ENCODE measurements at places on chromosomes 1 and 21. TPM values are rescaled to one million over a fixed set of nuclear protein-coding genes. Genes with fewer than 3 reads are reported as not detected.

Gene PLEKHA6
- total RNA-seq: 5.1 TPM

DNA sequence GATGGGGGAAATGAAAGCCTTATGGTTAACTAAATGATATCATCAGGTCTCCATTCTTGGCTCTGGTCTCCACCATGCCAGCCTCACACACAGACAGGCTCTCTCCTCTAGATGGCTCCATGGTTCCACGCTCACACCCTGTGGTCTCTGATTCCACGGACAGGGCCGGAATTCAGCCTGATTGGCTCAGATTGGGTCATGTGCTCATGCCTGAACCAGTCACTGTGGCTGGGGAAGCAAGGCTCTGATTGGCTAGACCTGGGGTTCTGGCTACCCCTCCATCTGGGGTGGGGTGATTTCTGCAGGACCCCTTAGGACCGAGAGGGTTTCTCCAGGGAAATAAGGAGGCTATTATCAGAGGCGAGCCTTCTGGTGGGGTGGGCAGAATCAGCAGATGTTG lies 277.0 kb downstream of the PTPRU start:
- no peak overlapping the region for H3K27ac ChIP-seq
- no peak overlapping the region for H3K4me3 ChIP-seq
- DNase-seq: no peak
- H3K27me3 ChIP-seq: no peaks in the 10 kb centered on the region

DNA sequence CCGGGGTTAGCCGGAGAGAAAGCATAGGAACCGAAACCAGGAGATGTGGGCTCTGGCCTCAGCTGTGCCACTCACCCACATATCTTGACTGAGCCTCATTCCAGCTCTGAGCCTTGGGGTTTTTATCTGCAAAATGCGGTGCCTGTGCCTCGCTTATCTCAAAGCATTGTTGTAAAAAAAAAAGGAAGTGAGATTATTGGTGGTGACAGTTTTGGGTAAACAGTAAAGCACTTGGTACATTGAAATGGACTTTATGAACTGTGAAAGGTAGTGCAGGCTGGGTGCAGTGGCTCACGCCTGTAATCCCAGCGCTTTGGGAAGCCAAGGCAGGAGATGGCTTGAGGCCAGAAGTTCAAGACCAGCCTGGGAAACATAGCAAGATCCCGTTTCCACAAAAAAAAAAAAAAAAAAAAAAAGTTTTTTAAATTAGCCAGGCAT lies 3.8 kb downstream of the PTAFR start:
- no peak overlapping the region for H3K27ac ChIP-seq
- DNase-seq: no peak
- H3K36me3 ChIP-seq: no peaks in the 10 kb centered on the region

DNA sequence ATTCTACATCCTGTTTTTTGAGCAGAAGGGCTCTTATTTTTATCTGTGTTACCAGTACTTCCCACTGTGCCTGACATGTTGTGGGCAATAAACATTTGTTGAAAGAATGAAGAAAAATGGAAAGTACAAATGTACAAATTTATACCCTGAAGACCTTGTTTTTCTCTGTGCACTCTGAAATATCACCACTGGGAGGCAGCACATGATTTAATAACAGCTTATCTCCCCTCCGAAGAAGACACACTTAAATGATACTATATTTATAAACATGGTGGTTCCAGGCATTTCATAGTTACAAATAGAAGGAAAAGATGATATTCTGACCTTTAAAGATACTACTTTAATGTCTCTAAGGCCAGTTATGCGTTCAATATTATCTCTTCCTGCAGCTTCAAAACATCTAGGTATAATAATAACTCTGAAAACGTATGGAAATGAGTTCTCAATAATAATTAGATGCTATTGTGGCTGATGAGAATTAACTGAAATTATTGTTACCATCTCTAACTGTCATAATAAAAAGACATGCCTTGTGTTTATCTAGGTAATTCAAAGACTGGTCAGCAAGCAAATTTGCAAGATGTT lies 12.8 kb downstream of the DYNLT5 start:
- no peaks in the 10 kb centered on the region for H3K36me3 ChIP-seq
- H3K27ac ChIP-seq: no peak overlapping the region
- H3K4me3 ChIP-seq: no peak overlapping the region
- no peak for DNase-seq
- no peaks in the 10 kb centered on the region for H3K27me3 ChIP-seq

- H3K27ac ChIP-seq: no peak overlapping the region
- no peak for DNase-seq
- H3K36me3 ChIP-seq: no peaks in the 10 kb centered on the region
- no peaks in the 10 kb centered on the region for H3K4me1 ChIP-seq
- H3K27me3 ChIP-seq: no peaks in the 10 kb centered on the region
Observed at GRCh38 chr1:101344745-101345144, 107.9 kb downstream of the S1PR1 start.

- no peak for DNase-seq
- no peaks in the 10 kb centered on the region for H3K27me3 ChIP-seq
- H3K27ac ChIP-seq: no peak overlapping the region
- no peak overlapping the region for H3K4me3 ChIP-seq
Observed at GRCh38 chr1:204255966-204256365, 42.2 kb upstream of the GOLT1A start.

GRCh38 chr1:206895325-206895724 lies 1.9 kb upstream of the IL24 start:
- no peak for DNase-seq
- no peak overlapping the region for H3K4me3 ChIP-seq
- no peaks in the 10 kb centered on the region for H3K36me3 ChIP-seq
- no peak overlapping the region for H3K27ac ChIP-seq
- H3K4me1 ChIP-seq: no peaks in the 10 kb centered on the region
- H3K27me3 ChIP-seq: no peaks in the 10 kb centered on the region

DNA sequence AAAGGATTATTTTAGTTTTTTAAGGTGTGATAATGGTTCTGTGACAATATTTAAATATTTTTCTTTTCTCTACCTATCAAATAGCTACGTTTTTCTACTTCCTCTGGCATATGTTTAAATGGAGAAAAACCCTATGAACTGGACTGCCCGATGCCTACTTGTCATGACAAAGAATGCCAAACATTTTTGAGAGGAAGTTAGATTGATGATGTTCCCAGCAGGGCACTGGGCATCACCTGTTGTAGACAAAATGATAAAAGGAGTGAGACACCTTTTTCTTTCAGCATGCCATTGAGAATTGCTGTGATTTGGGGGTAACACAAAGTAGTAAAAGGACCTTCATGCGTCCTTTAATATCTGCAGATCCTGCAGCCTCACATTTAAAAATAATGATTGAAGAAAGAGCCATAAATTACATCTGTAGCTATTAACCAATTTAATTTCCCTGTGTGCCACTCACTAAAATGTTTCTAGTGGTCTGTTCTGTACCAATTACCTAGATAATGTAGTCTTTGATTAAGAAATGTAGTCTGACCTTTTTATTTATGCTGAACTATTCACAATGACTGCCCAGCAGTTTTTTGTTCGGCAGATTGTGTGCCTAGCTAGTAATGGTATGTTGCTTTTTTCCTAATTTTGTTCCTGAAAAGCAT lies 47.6 kb downstream of the RPL5 start:
- no peaks in the 10 kb centered on the region for H3K36me3 ChIP-seq
- DNase-seq: no peak
- peaks cover 4% of the 10 kb centered on the region for H3K4me1 ChIP-seq
- H3K4me3 ChIP-seq: no peak overlapping the region

DNA sequence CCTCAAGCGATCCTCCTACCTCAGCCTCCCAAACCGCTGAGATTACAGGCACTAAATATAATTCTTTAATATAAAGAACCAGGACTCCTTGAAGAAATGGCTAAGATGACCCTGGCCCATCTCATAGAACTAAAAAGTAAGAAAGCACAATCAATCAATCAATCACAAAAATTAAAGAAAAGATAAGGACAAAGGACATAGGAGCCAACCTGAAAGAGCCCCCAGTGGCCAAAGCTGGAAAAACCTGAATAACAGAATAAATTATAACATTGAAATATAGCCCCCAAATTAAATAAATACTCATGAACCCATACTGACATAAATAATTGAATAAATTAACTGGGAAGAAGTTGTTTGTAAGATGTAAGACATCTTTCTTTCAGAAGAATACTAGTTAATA lies 8.9 kb downstream of the NUP210L start:
- no peak for DNase-seq
- no peaks in the 10 kb centered on the region for H3K27me3 ChIP-seq
- no peak overlapping the region for H3K4me3 ChIP-seq
- H3K36me3 ChIP-seq: no peaks in the 10 kb centered on the region
- H3K27ac ChIP-seq: no peak overlapping the region

Gene PLEKHN1
- not detected for total RNA-seq

GRCh38 chr1:28642056-28642846 lies 616 bp downstream of the TAF12 start:
- H3K27ac ChIP-seq: peak overlapping the region; percentile 85
- H3K4me1 ChIP-seq: peaks cover 40% of the 10 kb centered on the region
- H3K36me3 ChIP-seq: no peaks in the 10 kb centered on the region
- peak overlapping the region; percentile 78 for H3K4me3 ChIP-seq
- no peaks in the 10 kb centered on the region for H3K27me3 ChIP-seq

Gene CDCP2
- not detected for total RNA-seq

Gene PDE4B
- total RNA-seq: 42.4 TPM

DNA sequence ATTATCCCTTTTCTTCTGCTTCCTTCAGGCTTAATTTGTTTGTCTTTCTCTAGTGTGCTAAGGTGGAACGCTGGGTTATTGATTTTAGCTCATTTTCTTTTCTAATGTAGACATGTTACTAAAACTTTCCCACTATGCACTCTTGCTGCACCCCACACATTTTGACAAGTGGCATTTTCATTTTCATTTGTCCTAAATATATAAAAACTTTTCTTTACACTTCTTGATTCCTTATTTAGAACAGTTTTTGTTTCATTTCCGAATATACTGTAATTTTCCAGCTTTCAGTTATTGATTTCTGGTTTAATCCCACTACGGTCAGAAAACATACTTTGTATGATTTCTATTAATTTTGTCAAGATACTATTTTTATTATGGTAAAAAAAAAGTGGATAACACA lies 25.3 kb downstream of the SH3BP5L start:
- H3K4me3 ChIP-seq: no peak overlapping the region
- no peaks in the 10 kb centered on the region for H3K36me3 ChIP-seq
- H3K27ac ChIP-seq: no peak overlapping the region
- H3K4me1 ChIP-seq: no peaks in the 10 kb centered on the region
- no peak for DNase-seq

GRCh38 chr1:220516014-220516721 lies 11.8 kb upstream of the MARK1 start:
- H3K27ac ChIP-seq: no peak overlapping the region
- no peak overlapping the region for H3K4me3 ChIP-seq
- H3K4me1 ChIP-seq: no peaks in the 10 kb centered on the region
- DNase-seq: no peak
- no peaks in the 10 kb centered on the region for H3K27me3 ChIP-seq

GRCh38 chr1:61992257-61992656 lies 202.4 kb upstream of the L1TD1 start:
- no peaks in the 10 kb centered on the region for H3K27me3 ChIP-seq
- no peak for DNase-seq
- H3K4me3 ChIP-seq: no peak overlapping the region
- H3K27ac ChIP-seq: no peak overlapping the region

Gene CXADR
- total RNA-seq: 0.28 TPM

Gene B3GALT2
- total RNA-seq: 0.27 TPM

- H3K27ac ChIP-seq: no peak overlapping the region
- peaks cover 50% of the 10 kb centered on the region for H3K36me3 ChIP-seq
- no peaks in the 10 kb centered on the region for H3K4me1 ChIP-seq
- H3K4me3 ChIP-seq: no peak overlapping the region
- DNase-seq: no peak
Observed at GRCh38 chr1:110011527-110012041, 22.8 kb upstream of the STRIP1 start.

Gene GLIS1
- 2.6 TPM for total RNA-seq

DNA sequence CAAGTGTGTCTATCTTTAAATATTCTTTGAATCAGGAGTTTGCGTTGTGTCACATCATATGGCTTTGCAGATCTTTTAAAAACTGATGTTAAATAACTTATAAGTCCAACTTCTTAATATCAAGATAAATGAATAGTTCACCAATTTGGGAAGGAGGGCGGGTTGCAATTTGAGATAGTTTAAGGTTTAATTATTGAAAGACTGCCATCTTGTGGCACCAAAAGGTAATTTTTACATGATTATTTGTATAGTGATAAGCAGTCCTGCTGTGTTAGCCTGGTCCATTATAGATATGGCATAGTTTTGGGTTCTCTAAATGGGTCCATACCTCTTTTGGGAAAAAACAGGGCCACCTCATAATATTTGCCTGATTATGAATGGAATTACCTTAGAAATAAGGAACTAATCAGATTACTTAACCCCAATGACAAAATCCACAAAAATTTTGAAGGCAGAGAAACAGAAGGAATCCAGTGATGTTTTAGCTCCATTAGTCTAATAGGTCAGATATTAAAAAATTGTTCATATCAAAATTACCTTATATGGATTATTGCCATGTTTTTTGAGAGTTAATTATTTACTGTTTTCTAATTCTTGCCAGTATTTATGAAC lies 64.3 kb downstream of the PRKAA2 start:
- DNase-seq: no peak
- no peaks in the 10 kb centered on the region for H3K27me3 ChIP-seq
- H3K4me3 ChIP-seq: no peak overlapping the region
- H3K27ac ChIP-seq: no peak overlapping the region
- H3K4me1 ChIP-seq: no peaks in the 10 kb centered on the region

GRCh38 chr21:25717491-25718147 lies 17.1 kb downstream of the ATP5PF start:
- DNase-seq: no peak
- no peaks in the 10 kb centered on the region for H3K27me3 ChIP-seq
- no peaks in the 10 kb centered on the region for H3K4me1 ChIP-seq
- no peak overlapping the region for H3K27ac ChIP-seq
- H3K36me3 ChIP-seq: peaks cover 3% of the 10 kb centered on the region
- H3K4me3 ChIP-seq: no peak overlapping the region

GRCh38 chr1:54774820-54775498 lies 10.6 kb upstream of the PARS2 start:
- no peaks in the 10 kb centered on the region for H3K4me1 ChIP-seq
- H3K27me3 ChIP-seq: no peaks in the 10 kb centered on the region
- no peak overlapping the region for H3K27ac ChIP-seq
- no peaks in the 10 kb centered on the region for H3K36me3 ChIP-seq

Data from thoracic aorta (tissue), 2 donors.